HepG2 (cell line): ENCODE measurements at places on chromosomes 6 and 20. TPM values are rescaled to one million over a fixed set of nuclear protein-coding genes. Genes with fewer than 3 reads are reported as not detected.

Gene PNLDC1
- 0.04 TPM in 1 of 2 replicates, not detected in the other for polyA plus RNA-seq

Gene AGPAT4
- polyA plus RNA-seq, result 0.13 and 0.20 TPM in 2 replicates

Gene SALL4
- polyA plus RNA-seq, result 1.5 and 1.8 TPM in 2 replicates

Gene CNR1
- polyA plus RNA-seq, result not detected in 2 replicates

Gene SRC
- 192 and 229 TPM in 2 replicates for polyA plus RNA-seq

Gene AIF1
- polyA plus RNA-seq, result 1.4 and 1.5 TPM in 2 replicates

Gene EPB41L1
- 39.0 and 53.0 TPM in 2 replicates for polyA plus RNA-seq

Gene BCAS1
- 0.55 and 0.95 TPM in 2 replicates for polyA plus RNA-seq

Gene MYB
- polyA plus RNA-seq, result 0.04 TPM in 1 of 2 replicates, not detected in the other

Gene ENPP1
- 108 and 160 TPM in 2 replicates for polyA plus RNA-seq

Gene SLC26A8
- polyA plus RNA-seq, result 0.42 and 0.46 TPM in 2 replicates

Gene NKAPL
- not detected in 2 replicates for polyA plus RNA-seq

Gene B3GAT2
- polyA plus RNA-seq, result 0.01 TPM in 2 replicates

Gene SLC22A3
- 11.3 and 12.0 TPM in 2 replicates for polyA plus RNA-seq

Gene PTK6
- polyA plus RNA-seq, result 0.07 and 0.08 TPM in 2 replicates

Gene BPIFB3
- polyA plus RNA-seq, result 0.09 TPM in 1 of 2 replicates, not detected in the other

Gene GGTLC1
- polyA plus RNA-seq, result not detected in 2 replicates

Gene C20orf141
- polyA plus RNA-seq, result not detected in 2 replicates

Gene RSPH9
- not detected in 2 replicates for polyA plus RNA-seq

Gene ELOVL2
- 32.1 and 43.6 TPM in 2 replicates for polyA plus RNA-seq

Gene BMP2
- polyA plus RNA-seq, result 0.03 and 0.05 TPM in 2 replicates

Gene LAMA2
- 0.28 and 0.52 TPM in 2 replicates for polyA plus RNA-seq

Gene PKIB
- polyA plus RNA-seq, result 0.97 and 1.4 TPM in 2 replicates

Gene CENPQ
- 5.5 and 9.1 TPM in 2 replicates for polyA plus RNA-seq

Gene DPPA5
- not detected in 2 replicates for polyA plus RNA-seq

Gene E2F3
- 6.9 and 8.5 TPM in 2 replicates for polyA plus RNA-seq

Gene OLIG3
- 0.03 TPM in 1 of 2 replicates, not detected in the other for polyA plus RNA-seq

Gene LSM2
- polyA plus RNA-seq, result 64.7 and 69.4 TPM in 2 replicates

Gene PCSK2
- not detected in 2 replicates for polyA plus RNA-seq

Gene PARD6B
- 6.0 and 6.9 TPM in 2 replicates for polyA plus RNA-seq

Gene TEAD3
- 16.5 and 20.5 TPM in 2 replicates for polyA plus RNA-seq

Gene SCAF8
- 15.3 and 15.9 TPM in 2 replicates for polyA plus RNA-seq

Gene FLRT3
- polyA plus RNA-seq, result 5.3 and 8.8 TPM in 2 replicates

Gene DYNLT1
- polyA plus RNA-seq, result 152 and 171 TPM in 2 replicates
